ENCODE measurements at places on chromosomes 7 and 10. TPM values are rescaled to one million over a fixed set of nuclear protein-coding genes. Genes with fewer than 3 reads are reported as not detected.

The TRIM50 gene
- total RNA-seq, result not detected

- no peak overlapping the region for H3K27ac ChIP-seq
- peaks cover 11% of the 10 kb centered on the region for H3K4me1 ChIP-seq
- no peak for DNase-seq
- H3K4me3 ChIP-seq, result no peak overlapping the region
- no peaks in the 10 kb centered on the region for H3K27me3 ChIP-seq
Measured at GRCh38 chr10:113713640-113713982, 33.9 kb downstream of the CASP7 start.

DNA sequence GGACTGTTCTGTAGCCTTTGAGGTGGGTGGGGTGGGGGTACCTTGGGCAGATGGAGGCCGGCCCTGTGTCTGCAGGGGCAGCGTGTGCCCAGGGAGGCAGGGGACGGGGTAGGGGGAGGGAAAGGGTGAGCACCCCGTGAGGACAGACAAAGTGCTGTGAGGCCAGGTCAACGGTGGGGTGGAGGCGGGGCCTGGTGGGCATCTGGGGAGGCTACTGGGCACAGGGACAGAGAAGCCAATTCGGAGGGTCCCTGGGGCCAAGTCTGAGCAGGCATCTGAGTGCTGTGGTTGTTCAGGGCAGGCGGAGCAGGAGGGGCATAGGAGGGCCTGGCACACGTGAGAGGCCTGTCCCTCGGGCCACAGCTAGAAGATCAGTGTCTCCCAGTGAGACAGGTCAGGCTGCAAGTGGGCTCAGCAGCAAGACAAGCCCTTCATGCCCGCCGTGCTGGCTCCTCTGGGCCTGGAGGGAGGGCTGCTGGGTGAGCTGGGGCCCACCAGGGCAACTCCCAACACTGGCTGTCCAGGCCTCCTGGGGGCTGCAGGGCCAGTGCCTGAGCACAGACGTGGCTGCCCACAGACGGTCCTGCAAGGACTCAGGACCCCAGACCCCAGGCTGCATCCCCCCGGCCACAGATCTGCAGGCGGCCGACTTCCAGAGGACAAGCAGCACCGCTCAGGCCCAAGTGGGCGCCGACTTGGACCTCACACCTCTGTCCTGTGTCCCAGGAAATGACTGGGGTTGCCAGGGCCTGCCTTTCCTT lies 26.4 kb upstream of the KNDC1 start:
- no peaks in the 10 kb centered on the region for H3K27me3 ChIP-seq

GRCh38 chr7:149459201-149459539 lies 1.7 kb downstream of the ZNF777 start:
- H3K36me3 ChIP-seq, result peaks cover 4% of the 10 kb centered on the region
- H3K4me1 ChIP-seq, result peaks cover 17% of the 10 kb centered on the region
- no peak for DNase-seq
- H3K27ac ChIP-seq, result no peak overlapping the region

- no peaks in the 10 kb centered on the region for H3K36me3 ChIP-seq
- no peaks in the 10 kb centered on the region for H3K27me3 ChIP-seq
- H3K4me3 ChIP-seq, result no peak overlapping the region
- no peak for DNase-seq
- no peaks in the 10 kb centered on the region for H3K4me1 ChIP-seq
Measured at GRCh38 chr10:117699436-117700075, 157.0 kb downstream of the EMX2 start.

DNA sequence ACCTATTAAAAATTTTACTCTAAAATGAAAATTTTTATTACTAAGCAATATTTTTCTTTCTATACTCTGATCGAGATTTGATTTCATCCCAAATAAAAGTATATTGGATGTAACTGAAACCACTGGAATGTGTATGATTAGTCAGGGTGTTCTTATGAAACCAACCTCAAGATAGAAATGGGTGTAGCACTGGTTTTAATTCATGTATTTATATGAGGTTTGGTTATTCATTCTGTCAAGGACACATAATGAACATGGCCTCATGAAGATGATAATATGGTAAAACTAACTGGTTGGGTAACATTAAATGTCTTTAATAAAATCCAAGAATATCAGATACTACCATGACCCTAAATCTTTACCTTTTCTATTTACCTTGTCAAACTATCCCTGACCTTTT lies 197.7 kb downstream of the SEMA3A start:
- no peak for DNase-seq
- no peaks in the 10 kb centered on the region for H3K36me3 ChIP-seq
- H3K27ac ChIP-seq, result no peak overlapping the region
- H3K27me3 ChIP-seq, result no peaks in the 10 kb centered on the region
